NCI-H1092 (cell line): ENCODE measurements at places on chromosomes 3 and 15.

- DNase-seq, result no peak
Measured at GRCh38 chr15:95365511-95366107, 964.9 kb upstream of the NR2F2 start.

- no peak for DNase-seq
Measured at GRCh38 chr3:171186817-171187500, 160.4 kb upstream of the SLC2A2 start.

GRCh38 chr3:32312251-32312650 lies 73.8 kb downstream of the CMTM8 start:
- DNase-seq, result no peak

DNA sequence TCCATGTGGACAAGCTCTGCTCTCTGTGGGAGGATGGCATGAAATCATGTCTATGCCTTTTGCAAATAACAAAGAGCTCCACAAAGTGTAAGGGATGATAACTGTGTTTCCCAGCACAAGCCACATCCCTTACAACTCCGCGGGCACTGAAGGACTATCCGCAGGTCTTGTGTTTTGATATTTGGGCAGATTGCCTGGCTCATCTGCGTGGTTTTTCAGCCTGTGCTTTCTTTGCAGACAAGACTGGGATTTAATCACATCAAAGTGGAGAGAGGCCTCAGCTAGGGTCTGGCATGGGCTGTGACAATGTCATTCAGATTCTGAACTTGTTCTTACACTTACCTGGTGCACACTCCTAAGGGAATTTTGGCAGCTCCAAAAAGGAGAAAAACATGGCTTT lies 30.2 kb upstream of the CA12 start:
- no peak for DNase-seq

DNA sequence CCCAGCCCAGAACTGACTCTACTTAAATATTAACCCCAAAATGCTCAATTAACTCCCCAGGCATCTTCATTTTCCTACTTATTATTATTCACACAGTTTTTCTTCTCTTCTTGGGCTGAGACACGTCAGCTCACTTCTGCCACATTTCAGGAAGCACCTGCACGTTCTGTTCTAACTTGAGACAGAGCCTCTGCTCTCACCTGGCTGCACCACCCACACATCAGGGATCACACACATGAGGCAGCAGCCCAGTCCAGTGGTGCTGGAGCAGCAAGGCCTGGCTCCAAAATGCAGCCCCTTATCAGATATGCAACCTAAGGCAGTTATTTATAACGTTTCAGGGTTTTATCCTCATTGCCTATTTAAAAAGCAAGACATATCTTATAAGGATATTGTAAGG lies 127.5 kb downstream of the OSBPL10 start:
- DNase-seq, result no peak

DNA sequence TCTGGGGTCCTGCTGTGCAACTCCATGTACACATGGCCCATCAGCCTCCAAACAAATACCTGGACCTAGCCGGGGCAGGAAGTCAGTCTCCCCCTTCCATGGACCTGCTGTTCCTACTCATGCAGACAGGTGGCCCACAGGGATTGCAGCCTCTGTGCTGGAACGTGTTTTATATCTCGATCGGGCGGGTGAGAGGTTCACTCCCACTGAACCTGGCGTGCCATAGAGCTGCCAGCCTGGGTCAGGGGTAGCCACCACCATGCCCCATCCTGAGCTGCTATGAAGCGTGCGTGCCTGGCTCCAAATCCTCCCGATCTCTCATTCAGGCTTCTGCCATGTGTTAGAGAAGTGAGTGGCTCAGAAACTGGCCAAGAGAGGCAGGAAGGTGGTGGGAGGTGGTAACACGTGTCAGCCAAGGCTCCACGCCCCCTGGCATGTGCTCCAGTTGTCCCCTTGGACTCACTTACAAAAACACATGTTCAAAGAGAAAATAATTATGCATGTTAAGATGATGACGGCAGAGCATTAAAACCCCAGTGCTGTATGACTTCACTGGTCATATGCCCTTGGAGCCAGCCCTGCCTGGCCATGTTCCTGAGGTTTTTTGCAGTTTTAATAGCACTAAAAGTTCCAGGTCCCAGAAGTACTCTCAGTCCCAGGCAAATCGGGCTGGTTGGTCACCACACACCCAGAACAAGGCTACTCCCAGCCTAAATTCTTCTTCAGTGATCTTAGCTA lies 30.6 kb downstream of the CTSH start:
- DNase-seq, result no peak

GRCh38 chr3:30686176-30686575 lies 79.8 kb downstream of the TGFBR2 start:
- no peak for DNase-seq

DNA sequence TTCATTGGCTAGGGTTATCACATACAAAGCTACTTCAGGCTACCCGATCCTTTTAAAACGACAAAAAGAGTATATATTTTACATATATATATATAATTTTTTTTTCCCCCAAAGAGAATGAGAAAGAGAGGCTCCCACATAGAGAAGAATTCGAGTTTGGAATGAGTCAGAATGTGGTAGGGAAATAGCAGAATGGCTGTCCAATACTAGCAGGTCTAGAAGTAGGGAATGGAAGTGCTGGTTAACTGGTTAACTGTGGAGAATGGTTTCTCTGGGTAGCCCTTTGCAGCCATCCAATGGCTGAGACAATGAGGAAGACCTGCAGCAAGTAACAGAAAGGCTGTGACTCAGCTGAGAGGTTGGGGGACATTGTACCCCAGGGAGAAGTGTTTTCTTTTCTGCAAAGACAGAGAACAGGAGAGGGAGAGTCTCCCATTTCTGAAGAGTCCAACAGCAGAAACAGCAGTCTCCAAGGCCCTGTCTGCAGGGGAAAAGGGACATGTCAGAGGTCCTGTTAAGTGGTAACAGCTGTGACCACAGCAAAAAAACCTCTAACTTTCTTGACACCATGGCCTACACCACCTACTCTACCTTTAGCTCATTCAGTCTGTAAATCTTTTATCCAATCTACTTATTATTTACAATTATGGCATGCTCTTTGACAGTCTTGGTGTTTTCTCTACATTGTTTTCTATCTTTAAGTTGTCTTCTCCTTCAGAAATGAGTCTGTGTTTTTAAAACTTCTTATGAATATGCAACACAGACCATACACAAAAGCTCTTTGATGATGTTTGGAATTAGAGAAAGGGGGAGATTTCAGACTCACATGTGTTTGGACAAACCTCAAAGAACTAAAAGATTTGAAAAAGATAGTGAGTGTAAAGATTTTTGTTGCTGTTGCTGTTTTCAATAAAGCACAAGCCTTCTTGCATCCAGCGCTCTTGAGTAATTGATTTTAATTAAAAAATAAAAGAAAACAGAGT lies 116.1 kb upstream of the SLC7A14 start:
- DNase-seq, result no peak

DNA sequence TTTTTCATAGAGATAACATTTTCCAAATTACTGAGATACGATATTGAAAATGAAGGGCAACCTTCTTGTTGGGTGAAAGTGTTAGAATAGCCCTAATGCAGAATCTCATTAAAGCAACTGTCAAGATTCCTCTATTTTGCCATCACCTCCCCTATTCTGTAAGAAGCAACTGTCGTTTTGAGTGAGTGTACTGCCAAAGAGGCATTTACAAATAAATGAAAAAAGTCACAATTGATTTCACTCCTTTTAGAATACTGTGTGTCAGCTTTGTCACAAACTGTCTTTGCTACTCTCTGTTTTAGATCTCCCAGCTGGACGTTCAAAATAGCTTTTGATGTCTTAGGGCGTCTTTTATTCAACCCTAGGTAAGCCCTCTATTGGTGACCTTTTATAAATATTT lies 322.8 kb upstream of the NAALADL2 start:
- DNase-seq, result no peak

GRCh38 chr3:140050396-140050795 lies 115.4 kb downstream of the CLSTN2 start:
- no peak for DNase-seq

DNA sequence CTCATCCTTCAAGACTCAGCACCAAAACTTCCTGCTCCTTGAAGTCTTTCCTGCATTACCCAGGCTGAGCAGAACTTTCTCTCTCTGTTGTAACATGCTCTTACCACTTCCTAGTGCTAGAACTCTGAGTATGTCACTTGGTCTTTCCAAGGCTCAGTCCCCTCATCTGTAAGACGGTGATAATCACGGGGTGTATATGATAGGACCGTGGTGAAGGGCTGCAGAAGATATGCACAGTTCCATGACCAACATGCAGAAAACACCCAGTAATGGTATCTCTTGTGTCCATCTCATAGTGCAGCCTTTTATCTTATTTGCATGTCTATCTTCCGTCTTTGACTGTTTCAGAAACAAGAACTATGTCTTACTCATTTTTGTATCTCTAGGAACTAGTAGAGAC lies 154.5 kb downstream of the ZNF621 start:
- DNase-seq, result no peak
